Activated CD8-positive, alpha-beta T cell treated with anti-CD3 and anti-CD28 coated beads for 36 hours (primary cell): ENCODE measurements at places on chromosomes 12 and 14. TPM values are rescaled to one million over a fixed set of nuclear protein-coding genes. Genes with fewer than 3 reads are reported as not detected.
A peak's percentile ranks its signal among the peaks of the same experiment; 100 is the strongest.

The HOTAIR gene
- total RNA-seq, result not detected

The CLMN gene
- total RNA-seq, result 0.59 TPM

The FAM222A gene
- 0.76 TPM for total RNA-seq

DNA sequence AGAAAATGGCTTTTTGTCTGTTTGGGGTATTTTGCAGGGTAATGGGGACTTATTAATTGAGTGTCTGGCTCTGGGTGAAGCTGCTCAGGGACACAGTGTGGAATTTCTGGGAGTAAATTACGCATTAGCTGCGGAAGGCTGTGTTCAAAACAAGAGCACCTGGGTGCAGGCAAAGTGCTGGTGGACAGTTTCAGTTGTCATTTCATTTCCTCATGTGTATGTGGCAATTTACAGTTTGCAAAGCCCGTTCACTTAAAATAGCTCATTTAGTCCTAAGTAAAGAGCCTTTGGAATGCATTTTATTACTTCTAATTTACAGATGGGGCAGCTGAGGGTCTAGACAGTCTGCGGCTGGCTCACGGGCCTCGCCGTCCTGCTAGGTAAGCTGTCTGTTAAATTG lies 546.8 kb downstream of the BCL11B start:
- H3K27ac ChIP-seq, result no peak overlapping the region
- no peaks in the 10 kb centered on the region for H3K36me3 ChIP-seq
- DNase-seq, result no peak

- H3K36me3 ChIP-seq, result no peaks in the 10 kb centered on the region
- no peaks in the 10 kb centered on the region for H3K27me3 ChIP-seq
- no peak overlapping the region for H3K27ac ChIP-seq
- H3K4me3 ChIP-seq, result no peak overlapping the region
Observed at GRCh38 chr12:27199638-27200300, 44.3 kb upstream of the STK38L start.

DNA sequence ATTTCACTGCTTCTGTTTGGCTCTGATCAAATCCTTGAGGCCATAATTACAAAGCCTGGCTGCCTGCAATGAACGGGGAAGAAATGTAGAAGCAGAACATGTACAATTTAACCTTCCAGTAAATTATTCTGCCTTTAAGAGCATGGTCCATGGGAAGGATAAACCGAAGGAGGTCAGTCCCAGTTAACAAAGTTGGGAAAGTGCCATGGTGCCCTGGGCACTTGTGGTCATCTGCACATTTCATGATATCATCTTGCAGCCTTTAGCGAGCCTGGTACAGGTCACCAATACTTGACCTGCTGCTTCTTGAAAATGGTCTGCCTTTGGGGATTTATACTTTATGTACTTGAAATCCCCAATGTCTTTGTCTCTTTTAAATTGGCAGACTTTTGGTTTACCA lies 175.9 kb upstream of the KITLG start:
- H3K36me3 ChIP-seq, result no peaks in the 10 kb centered on the region
- H3K27me3 ChIP-seq, result peaks cover 2% of the 10 kb centered on the region
- H3K27ac ChIP-seq, result no peak overlapping the region
- no peak overlapping the region for H3K4me3 ChIP-seq
- no peaks in the 10 kb centered on the region for H3K4me1 ChIP-seq
- DNase-seq, result no peak

- no peaks in the 10 kb centered on the region for H3K27me3 ChIP-seq
- H3K4me3 ChIP-seq, result no peak overlapping the region
- no peak for DNase-seq
- no peak overlapping the region for H3K27ac ChIP-seq
- peaks cover 8% of the 10 kb centered on the region for H3K4me1 ChIP-seq
Observed at GRCh38 chr12:91717804-91718203, 427.8 kb downstream of the BTG1 start.

DNA sequence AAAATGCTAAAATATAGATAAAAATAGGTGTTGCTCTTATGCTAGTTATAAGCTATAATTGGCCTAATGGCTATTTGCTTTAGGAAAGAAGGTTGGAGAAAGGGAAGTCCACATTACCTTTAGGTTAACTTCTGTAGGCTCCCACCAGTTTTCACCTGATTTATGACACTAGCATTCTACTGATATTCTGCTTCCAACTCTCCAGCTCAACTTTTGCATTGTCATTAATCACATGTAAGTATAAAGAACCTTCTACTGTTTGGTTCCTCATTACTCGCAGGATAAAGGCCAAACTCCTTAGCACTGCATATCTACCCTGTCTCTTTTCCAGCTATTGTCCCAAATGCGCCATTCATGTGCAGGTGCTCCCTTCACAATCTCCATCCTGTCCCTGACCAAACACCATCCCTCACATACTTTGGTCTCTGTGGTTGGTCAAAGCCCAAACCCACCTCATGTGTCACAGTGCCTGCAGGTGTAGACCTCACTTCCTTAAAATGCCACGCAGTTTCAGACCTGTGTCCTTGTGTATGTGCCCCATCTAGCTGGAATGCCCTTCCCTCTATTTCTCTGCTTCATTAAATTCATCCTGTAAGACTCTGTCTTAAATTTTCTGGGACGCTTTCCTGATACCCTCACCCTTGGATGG lies 3.3 kb downstream of the DDHD1 start:
- H3K4me3 ChIP-seq, result peak overlapping the region; percentile 100
- H3K27me3 ChIP-seq, result no peaks in the 10 kb centered on the region
- H3K27ac ChIP-seq, result no peak overlapping the region
- peaks cover 61% of the 10 kb centered on the region for H3K4me1 ChIP-seq

DNA sequence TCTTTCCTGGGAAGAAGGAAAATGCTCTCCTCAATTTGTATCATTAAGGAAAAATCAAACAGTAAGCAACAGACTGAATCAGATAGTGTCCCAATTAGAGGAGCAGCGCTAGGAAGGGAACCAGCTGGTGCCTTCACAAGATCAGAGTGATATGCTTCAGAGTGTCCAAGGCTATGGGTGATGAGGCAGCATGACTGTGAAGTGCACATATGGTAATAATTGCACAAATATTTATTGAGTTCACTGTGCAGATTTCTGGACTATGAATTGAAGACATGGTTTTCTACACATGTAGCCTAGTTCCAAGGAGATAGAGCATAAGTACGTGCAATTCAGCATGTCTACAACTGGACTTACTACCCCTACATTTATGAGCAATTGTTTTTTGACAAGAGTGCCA lies 78.8 kb upstream of the EVL start:
- H3K4me1 ChIP-seq, result peaks cover 16% of the 10 kb centered on the region
- H3K36me3 ChIP-seq, result no peaks in the 10 kb centered on the region
- DNase-seq, result no peak
- no peak overlapping the region for H3K27ac ChIP-seq

GRCh38 chr12:4025181-4026019 lies 152.2 kb upstream of the PARP11 start:
- peaks cover 34% of the 10 kb centered on the region for H3K4me1 ChIP-seq
- no peaks in the 10 kb centered on the region for H3K36me3 ChIP-seq
- no peak overlapping the region for H3K4me3 ChIP-seq
- no peak for DNase-seq

- H3K4me3 ChIP-seq, result no peak overlapping the region
- no peak for DNase-seq
- H3K27me3 ChIP-seq, result peaks cover 6% of the 10 kb centered on the region
- no peak overlapping the region for H3K27ac ChIP-seq
Observed at GRCh38 chr12:70640901-70641300, 3.7 kb upstream of the PTPRB start.

DNA sequence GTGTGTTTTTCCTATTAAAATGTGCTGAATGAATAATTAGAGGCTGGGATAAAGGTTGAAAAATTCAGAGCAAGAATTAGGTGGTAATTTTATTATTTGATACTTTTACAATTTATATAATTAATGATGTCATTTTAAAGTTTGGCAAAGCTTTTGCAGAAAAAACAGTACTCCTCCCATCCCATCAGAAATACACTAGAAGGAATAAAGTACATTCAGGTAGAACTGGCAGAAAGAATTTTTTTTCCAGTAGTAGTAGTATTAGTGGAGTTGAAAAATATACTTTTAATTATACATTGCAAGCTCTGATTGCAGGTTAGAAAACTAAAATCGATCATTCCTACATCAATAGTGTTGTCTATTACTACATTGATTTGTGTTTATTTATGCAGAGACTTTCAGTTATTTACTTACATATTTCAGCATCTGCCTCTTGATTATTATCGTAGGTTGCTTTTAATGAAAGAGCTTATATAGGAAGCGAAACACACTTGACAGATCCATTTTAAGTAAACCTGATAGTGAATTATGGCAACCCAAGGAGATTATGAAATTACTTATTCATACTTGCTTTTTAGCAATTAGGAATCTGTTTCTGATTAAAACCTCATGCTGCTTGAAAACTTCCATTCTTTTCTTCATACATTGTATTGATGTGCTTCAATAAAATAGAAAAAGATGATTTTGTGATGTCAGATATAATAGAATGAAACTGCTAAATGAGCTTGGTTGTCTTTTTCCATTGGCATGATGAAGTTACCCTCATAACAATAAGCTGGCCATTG lies 10.1 kb downstream of the FOXG1 start:
- H3K27ac ChIP-seq, result no peak overlapping the region
- no peak for DNase-seq
- H3K4me1 ChIP-seq, result no peaks in the 10 kb centered on the region

GRCh38 chr12:62983594-62983993 lies 48.6 kb upstream of the PPM1H start:
- H3K4me3 ChIP-seq, result no peak overlapping the region
- DNase-seq, result peak; percentile 1
- H3K4me1 ChIP-seq, result no peaks in the 10 kb centered on the region
- H3K27me3 ChIP-seq, result no peaks in the 10 kb centered on the region
- H3K27ac ChIP-seq, result no peak overlapping the region

- H3K4me3 ChIP-seq, result no peak overlapping the region
- H3K4me1 ChIP-seq, result no peaks in the 10 kb centered on the region
- H3K36me3 ChIP-seq, result no peaks in the 10 kb centered on the region
- no peak overlapping the region for H3K27ac ChIP-seq
- DNase-seq, result no peak
- no peaks in the 10 kb centered on the region for H3K27me3 ChIP-seq
Observed at GRCh38 chr12:81570234-81570633, 188.9 kb downstream of the PPFIA2 start.

GRCh38 chr12:126960709-126961108 lies 1306.3 kb upstream of the TMEM132C start:
- no peaks in the 10 kb centered on the region for H3K36me3 ChIP-seq
- H3K27ac ChIP-seq, result no peak overlapping the region
- H3K27me3 ChIP-seq, result no peaks in the 10 kb centered on the region
